ENCODE measurements at places on chromosomes 6 and 20. TPM values are rescaled to one million over a fixed set of nuclear protein-coding genes. Genes with fewer than 3 reads are reported as not detected.

The DDX27 gene
- 41.7 TPM for total RNA-seq

The WFDC5 gene
- not detected for total RNA-seq

The COX4I2 gene
- total RNA-seq = not detected

The HLA-DQA2 gene
- total RNA-seq = not detected

The PNLDC1 gene
- total RNA-seq = not detected

The HTR1E gene
- total RNA-seq = not detected

The GGTLC1 gene
- not detected for total RNA-seq

The NOTCH4 gene
- total RNA-seq = 0.42 TPM

The DCDC2 gene
- not detected for total RNA-seq

The IDH3B gene
- total RNA-seq = 66.0 TPM

The GPR63 gene
- 0.59 TPM for total RNA-seq

The HEY2 gene
- 0.05 TPM for total RNA-seq

The CDH4 gene
- total RNA-seq = 4.1 TPM

The OR12D3 gene
- not detected for total RNA-seq

The TNFRSF21 gene
- 12.8 TPM for total RNA-seq

Data from smooth muscle cell of the umbilical artery (primary cell).